ENCODE measurements at places on chromosomes 11 and 22. TPM values are rescaled to one million over a fixed set of nuclear protein-coding genes. Genes with fewer than 3 reads are reported as not detected.

Gene CNTF
- 1.1 TPM for total RNA-seq

Gene BDNF
- total RNA-seq: not detected

Gene HBG1
- total RNA-seq: not detected

Gene OPCML
- not detected for total RNA-seq

Gene XRRA1
- 5.0 TPM for total RNA-seq

Gene TALDO1
- 360 TPM for total RNA-seq

Gene C11orf97
- not detected for total RNA-seq

Gene NCAPH2
- total RNA-seq: 104 TPM

Gene OR10A2
- not detected for total RNA-seq

Gene DTX4
- total RNA-seq: 0.07 TPM

Gene THRSP
- total RNA-seq: not detected

Gene FXYD2
- total RNA-seq: not detected

Gene ZNF214
- not detected for total RNA-seq

Gene C11orf65
- total RNA-seq: 2.2 TPM

Gene SLC22A25
- total RNA-seq: not detected

Gene TBX10
- not detected for total RNA-seq

Gene KLHL35
- 0.14 TPM for total RNA-seq

Gene FGF4
- not detected for total RNA-seq

Gene CHCHD10
- 191 TPM for total RNA-seq

Gene CBLIF
- not detected for total RNA-seq

Gene PLEKHB1
- total RNA-seq: 11.4 TPM

Gene LDHAL6A
- 0.12 TPM for total RNA-seq

Gene FREY1
- total RNA-seq: 0.76 TPM

Gene KRTAP5-10
- total RNA-seq: not detected

Gene OR5A1
- not detected for total RNA-seq

Gene LSP1
- total RNA-seq: 42.9 TPM

Data from activated naive CD4-positive, alpha-beta T cell treated with anti-CD3 and anti-CD28 coated beads for 36 hours (primary cell).